Nucleus accumbens (tissue), 56 donors: ENCODE measurements at places on chromosomes 3 and 15.

GRCh38 chr3:111901637-111902036, 42.6 kb downstream of the PHLDB2 start:
- no peak for DNase-seq

DNA sequence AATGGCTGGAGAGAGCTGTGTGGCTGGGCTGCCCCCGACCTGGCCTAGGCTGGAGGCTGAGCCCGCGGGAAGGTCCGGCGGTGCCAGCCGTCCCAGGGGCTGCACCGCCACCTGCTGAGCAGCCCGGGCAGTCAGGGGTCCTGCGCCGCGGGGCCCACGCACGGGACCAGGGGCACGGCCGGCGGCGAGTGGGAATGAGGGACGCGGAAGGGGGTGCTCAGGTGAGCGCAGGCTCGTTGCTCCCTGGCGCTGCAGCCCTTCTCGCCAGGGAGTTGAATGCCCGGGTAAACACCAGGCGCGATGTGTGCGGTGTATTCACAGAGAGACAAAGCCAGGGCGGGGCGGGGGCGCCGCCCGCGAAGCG, 666 bp upstream of the SEMA3F start:
- DNase-seq: no peak

DNA sequence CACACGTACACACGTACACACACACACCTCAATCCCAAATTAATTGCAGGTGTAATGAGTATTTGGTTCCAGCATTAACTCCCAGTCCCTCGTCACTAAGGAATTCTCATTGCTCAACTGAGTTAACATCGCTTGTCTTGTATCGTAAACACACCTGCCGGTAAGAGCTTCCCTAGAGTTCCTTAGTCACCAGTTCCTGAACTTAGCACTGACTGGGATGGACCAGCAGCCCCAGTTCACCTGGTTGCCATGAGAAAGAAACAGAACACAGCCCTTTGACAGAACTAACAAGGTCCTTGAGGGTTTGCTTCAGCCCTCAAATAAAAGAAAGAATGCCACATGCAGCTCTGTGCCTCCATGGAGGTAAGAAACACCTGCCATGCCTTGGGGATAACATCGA, 66.3 kb upstream of the SLCO3A1 start:
- DNase-seq: no peak

DNA sequence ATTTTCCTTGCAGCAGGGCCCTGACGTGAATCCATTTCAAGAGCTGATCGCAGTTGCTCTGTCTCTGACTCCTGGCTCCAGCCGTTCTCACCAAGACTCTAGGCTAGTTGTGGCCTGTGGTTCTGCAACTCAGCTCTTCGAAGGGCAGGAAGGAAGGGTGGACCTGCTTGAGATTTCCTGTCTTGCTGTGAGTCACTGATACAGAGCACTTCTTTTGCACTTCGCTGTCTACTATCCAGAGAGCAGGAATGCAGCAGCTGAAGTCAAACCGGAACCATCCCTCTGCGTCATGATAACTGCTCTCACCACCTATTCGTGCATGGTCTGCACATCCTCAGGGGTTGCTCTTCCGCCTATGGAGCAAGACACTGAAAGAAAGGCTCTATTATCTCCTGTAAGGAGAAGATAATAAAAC, 59.7 kb downstream of the RAP2B start:
- DNase-seq: peak; percentile 8

DNA sequence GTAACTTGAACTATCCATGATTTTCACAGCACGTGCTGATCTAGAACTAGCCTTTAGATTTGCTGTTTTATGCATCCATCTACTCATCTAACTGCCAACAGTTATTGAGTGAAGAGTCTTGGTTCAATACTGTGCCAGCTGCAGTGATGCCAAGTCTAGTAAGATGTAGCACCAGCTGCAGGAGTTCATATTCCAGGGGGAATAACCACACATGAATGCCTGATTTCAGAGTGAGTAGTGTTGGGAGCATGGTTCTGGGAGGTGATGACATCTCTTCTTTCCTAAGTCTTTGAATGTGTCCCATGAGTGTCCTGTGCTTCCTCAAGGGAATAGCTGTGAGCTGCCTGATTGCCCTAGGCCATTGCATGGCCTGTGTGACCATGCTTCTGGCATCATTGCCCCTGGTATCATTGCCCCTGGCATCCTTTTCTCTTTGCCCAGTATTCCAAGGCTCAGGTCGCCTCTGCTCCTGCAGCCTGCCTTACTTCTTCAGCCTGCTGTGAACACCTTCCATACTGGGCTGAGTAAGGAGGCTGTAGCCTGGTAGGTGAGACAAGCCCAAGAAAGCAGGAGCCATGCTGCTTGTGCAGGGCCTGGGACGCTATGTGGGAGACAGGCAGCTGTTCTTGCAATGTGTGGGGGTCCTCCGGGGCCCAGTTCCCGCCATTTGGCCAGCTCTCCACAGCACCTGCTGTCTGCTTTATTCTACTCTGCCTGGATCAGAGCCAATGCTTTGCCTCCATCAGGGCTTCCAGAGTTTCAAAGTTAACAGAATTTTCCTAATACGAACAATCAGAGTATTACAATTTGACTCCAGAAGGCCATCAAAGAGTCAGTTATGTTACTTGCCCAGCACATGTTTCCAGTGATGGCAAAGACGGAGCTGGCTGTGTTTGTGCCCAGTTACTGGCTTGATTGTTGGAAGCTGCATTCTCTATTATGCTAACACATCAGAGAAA, 73.2 kb downstream of the CLSTN2 start:
- peak; percentile 20 for DNase-seq

- no peak for DNase-seq
Measured at GRCh38 chr3:72036899-72037298, 252.0 kb upstream of the PROK2 start.
